Activated CD8-positive, alpha-beta memory T cell treated with anti-CD3 and anti-CD28 coated beads for 24 hours (primary cell): ENCODE measurements at places on chromosomes 7 and 10.

DNA sequence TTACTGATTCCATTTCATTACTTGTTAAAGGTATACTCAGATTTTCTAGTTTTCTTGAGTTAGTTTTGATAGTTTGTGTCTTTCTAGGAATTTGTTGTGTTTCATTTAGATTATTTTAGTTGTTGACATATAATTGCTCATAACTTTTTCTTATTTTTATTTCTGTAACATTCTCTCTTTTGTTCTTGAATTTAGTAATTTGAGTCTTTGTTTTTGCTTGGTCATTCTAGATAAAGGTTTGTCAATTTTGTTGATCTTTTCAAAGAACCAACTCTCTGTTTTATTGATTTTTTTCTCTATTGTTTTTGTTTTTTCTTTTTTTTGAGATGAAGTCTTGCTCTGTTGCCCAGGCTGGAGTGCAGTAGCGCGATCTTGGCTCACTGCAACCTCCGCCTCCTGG is 7.2 kb downstream of the EXOC6 start:
- DNase-seq: no peak

DNA sequence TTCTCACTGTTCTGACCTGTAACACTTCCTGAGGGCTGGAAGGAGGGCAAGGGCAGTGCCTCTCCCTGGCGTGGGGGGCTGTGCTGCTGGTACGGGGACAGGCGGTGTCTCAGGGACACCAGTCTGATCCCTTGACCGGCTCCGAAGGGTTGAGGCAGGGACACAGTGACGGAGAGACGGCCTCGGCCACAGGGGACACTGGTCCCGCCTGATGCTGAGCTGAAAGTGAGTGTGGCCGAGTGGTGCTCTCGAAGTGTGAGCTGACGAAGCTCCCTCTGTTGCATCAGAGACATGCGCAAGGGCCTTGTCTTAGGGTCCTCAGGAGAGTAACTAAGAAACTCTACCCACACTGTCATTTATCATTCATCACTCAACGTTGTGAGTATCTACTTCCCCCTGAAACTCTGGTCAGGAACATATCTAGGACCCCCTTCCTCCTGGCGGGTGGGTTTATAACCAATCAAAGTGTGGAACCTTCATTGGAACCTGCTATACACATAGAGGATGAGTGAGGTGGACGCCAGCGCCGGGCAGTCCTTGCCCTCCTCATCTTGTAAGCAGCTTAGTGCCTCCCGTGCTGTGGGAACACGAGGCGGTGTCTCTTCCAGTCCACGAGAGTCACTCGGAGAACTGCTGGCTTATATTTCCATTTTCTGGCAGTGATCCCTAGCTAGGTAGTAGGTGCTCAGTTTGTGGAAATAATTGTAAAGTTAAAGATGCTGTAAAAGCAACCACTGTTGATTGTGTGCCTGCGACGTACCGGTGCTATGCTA is 283.1 kb downstream of the DNAJB6 start:
- no peak for DNase-seq

GRCh38 chr7:73387221-73387828 is 46.3 kb upstream of the FZD9 start:
- no peak for DNase-seq

DNA sequence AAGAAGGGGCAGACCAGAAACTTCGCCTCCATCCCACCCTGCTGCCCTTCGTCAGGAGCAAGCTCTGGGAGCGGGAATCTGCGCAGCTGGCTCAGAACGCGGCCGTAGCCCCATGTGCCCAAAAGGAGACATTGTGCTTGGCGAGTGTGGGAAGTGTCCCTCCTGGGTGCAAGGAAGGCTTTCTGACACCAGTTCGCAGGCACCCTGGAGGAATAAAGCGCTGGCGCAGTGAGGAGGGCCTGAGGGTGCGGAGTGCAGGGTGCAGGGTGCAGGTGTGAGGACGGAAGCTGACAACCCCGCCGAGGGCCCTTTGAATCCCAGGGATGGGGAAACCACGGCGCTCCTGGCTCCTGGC is 811 bp downstream of the SLIT1 start:
- DNase-seq: no peak

DNA sequence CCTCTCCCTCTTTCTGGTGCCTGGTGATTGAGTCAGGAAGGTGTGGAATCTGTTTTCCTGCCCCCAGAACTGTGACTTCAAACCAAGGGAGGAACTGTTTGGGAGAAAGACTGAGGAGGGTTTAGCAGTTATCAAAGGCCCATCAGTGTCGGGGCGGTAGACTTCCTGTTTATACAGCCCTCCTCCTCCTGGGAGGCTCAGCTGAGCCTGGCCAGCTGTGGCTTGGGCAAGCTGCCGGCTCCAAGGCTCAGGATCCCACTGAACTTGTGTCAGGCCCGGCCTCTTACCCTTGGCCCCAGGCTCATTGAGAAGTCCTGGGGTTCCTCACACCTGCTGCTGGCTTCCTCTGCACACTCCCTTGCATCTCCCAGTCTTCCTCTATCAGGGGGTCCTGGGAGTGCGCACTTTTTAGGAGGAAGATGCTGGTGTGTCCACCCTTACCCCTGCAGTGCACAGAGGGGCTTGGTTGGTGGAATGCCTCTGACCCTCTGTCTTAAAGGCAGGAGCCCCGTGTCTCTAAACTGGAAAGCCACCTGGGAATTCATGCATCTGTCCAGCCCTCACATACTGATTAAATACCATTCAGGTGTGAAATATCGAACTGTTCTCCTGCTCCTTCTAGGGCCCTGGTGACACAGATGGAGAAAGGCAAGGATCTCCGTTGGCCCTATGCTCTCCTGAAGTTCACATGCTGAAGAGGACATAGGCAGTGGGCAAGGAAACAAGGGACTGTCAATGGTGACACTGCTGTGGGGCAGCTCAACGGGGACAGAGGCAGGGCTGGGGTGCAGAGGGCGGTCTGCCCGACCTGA is 32.4 kb downstream of the CXCL12 start:
- DNase-seq: no peak

DNA sequence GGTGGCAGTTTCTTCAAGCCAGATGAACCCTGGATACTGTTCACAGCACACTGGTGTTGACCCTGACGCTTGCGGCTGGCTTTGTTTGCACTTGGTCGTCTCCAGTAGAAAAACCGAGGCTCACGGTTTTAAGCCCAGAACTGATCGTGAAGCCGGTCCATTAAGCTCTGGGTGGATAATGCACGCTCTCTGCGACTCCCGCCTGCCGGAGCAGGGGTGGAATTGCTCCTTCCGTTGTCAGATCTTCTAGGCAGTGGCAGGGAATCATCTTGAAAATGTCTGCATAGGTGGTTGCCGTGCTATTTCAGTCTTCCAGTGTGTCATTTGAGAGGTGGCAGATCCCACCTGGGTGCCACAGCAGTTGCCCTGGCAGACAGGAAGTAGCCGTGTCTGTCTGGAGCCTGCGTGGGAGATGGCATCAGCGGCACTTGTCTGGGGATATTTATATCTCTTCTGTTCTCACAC is 35.9 kb upstream of the AP5Z1 start:
- peak; percentile 66 for DNase-seq

- peak; percentile 83 for DNase-seq
Measured at GRCh38 chr10:30534465-30535144, 94.9 kb downstream of the LYZL2 start.

GRCh38 chr7:3991731-3992231 is 690.3 kb upstream of the FOXK1 start:
- no peak for DNase-seq

DNA sequence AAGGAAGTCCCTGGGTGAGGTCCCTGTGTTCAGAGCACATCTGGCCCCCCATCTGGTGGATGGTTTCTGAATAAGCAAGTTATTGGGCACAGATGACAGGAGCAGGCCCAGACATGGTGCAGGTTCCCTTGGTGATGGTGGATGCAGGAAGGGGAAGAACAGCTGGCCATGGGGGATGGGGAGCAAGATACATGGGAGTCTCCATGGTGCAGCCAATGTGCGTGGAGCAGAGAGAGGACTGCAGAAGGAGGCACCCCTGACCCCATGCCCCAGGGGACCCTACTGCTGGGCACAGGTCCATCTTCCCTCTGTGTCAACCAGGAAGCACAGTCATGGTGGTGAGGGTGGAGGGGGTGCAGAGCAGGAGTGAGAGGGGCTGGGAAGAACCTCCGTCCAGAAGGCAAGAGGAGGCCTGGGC is 43.8 kb upstream of the RABGEF1 start:
- DNase-seq: peak; percentile 52

DNA sequence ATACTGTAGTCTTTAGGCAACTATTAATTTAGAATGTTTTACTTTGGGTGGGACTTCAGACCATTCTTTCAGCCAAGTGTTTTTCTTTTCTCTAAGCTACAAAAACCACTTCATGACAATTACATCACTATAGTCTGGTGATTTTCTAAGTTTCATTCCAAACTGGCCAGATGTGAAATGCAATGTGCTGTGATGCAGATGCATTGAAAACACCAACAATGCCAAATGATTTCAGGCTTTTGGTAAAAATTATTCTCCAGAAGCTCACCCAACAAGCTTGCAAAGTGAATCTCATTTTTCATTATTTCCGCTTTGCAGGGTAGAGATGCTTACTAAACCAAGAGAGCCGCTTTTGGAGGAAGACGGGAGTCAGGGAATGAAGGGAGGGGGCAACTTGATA is 118.4 kb upstream of the ANK3 start:
- no peak for DNase-seq

- no peak for DNase-seq
Measured at GRCh38 chr7:95545673-95546072, 50.6 kb downstream of the PDK4 start.

- DNase-seq: no peak
Measured at GRCh38 chr10:62073429-62073828, 171.9 kb downstream of the ARID5B start.

GRCh38 chr10:94279835-94280709 is 82.7 kb downstream of the NOC3L start:
- peak; percentile 76 for DNase-seq

DNA sequence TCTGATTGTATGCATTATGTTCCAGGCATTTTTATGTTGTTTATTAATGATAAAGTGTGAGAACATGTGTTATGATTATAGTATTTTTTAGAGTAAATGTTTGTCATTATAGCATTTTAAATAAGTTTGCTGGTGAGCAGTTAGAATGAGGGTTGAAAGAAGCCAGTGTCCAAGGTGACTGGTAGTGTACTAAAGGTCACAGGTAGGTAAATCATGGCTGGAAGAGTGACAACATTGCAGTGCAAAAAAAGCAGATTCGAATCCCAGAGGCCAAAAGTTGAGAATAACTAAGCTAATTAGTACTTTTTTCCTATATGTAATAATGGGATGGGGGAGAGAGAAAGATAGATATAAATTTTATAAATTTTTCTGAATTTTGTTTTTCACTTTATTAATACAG is 44.0 kb downstream of the RSBN1L start:
- no peak for DNase-seq

GRCh38 chr10:44209811-44210210 is 175.1 kb downstream of the CXCL12 start:
- DNase-seq: no peak

DNA sequence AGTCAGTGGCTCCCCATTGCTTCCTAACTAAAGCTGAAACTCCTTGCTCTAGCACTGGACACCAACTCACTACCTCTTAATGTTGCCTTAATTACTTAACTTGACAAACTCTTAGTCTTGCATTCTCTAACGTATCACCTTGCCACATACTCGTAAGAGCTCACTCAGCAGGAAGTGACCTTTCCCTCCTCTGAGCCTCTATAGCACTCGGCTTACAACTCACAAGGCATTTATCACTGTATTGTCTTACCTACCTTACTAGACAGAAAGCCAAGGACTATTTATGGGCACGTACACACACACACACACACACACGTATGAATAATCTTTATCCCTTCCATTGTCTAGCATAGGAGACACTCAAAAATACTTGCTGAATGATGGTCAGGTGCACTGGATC is 21.2 kb downstream of the CEP41 start:
- DNase-seq: no peak

DNA sequence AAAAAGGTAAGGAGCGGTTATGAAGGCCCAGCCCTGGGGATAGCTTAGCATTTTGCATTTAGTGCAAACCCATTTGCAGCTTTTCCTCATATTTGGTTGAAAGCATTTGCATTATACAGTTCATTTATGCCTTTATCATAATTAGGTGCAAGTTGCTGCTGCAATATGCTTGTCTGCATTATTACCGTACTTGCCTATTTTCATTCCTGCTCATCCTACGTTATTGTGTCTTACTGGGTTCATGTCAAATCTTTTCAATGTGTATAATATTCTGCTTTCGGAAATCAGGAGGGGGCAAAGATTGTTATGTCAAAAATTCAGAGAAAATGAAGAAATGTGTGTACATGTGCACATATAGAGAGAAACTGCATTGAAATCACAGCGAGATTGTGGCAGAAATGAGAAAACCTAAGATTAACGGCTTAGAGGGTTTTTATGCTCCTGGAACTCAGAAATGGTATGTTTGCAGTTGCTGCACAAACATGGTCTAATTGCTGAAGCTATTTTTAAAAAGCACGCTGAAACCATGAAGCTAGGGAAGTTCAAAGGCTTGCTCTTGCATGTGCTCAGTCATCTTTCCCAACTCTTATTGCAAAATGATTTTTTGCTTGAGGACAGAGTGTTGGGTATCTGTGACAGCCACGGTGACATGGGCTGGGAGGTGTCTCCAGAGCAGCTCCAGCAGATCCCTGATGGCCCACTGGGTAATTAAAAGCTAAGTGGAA is 613.2 kb downstream of the SDK1 start:
- DNase-seq: no peak

- DNase-seq: no peak
Measured at GRCh38 chr7:114155116-114156110, 236.6 kb upstream of the PPP1R3A start.
